ENCODE measurements at places on chromosomes 12 and 14.
A peak's percentile ranks its signal among the peaks of the same experiment; 100 is the strongest.

- no peak for DNase-seq
Measured at GRCh38 chr12:59742841-59743240, 147.0 kb downstream of the SLC16A7 start.

DNA sequence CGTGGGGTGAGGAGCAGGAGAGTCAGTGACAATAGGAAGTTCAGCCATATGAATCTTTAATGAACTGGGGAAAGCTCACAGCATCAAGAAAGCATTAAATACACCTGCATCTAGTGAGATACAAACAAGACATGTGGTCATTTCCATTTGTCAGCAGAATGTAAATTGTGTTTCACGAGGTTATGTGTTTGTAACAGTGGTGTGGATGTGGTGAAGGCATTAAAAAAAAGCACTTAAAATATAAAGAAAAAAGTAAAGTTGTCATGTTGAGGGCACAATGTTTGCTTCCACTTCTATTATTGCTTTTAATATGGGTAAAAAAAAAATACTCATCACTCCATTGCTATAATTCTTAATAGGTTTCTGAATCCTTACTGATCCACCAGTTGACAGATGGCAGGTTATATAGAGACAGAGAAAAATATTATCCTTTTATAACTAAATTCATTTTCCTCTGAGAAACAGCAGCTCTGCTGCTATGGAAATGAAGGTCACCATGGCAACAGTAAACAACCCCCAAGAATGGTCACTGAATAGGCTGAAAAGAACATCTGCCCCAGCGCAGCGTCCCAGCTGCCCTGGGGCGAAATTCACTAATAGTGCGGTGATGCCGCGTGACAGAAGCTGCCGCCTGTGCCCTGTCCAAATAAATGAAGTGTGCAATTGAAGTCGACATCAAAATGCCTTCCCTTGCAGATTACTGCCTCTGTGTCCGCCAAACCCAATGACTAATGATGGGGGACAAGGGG is 226.1 kb downstream of the FOXN3 start:
- DNase-seq = peak; percentile 56

DNA sequence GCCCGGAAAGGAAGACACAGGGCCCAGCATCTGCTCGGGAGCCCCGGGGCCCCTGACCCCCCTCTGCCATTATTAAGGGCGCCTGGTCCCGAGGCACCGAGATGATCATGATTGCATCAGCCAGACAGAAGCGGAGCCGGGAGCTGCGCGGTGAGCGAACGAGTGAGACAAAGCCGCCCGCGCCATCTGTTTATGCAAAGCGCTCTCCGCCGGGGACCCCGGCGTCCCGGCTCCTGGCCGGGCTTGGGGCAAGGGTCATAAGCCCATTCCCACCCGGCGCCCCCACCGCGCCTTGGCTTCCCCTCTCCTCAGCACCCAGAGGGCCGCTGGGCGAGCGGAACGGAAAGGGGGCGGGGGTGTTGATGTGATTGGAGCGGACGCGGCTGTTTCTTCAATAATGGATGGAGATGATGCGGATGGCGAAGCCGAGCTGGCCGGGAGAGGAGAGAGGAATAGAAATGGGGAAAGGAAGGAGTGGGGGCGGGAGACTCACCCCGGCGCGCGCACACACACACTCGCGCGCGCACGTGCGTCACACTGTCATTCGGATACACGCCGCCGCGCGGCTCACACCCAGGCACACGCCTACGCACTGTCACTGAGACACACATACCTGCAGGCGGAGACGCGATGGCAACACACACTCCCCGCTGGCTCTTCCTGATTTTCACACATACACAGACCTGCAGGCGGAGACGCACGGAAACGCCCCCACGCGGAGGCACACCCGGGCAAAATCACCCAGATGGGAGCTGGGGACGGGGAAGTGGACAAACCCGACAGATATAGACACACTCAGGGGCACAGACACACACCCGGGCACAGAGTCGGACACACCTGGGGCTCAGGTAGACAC is 10.7 kb downstream of the STAC3 start:
- peak; percentile 82 for DNase-seq

DNA sequence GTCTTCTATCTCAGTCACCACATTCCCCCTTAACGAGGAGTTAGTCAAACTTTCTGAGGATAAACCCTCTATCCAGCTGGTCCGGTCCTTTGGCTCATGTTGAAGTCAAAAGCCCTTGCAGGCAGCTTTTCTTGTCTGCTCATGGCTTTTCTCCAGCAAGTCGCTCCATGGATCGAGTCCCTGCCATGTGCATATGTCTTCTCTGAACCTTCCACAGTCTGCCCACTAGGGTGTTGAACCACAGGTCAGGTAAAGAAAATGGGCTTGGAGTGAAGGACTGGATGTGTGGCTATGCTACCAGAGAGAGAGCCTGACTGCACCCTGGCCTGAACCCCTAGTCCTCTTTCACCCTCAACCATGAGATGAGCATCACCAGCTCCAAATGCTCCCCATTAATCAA is 22.8 kb downstream of the C14orf132 start:
- no peak for DNase-seq

- DNase-seq = no peak
Measured at GRCh38 chr12:61916831-61917230, 343.4 kb upstream of the USP15 start.

DNA sequence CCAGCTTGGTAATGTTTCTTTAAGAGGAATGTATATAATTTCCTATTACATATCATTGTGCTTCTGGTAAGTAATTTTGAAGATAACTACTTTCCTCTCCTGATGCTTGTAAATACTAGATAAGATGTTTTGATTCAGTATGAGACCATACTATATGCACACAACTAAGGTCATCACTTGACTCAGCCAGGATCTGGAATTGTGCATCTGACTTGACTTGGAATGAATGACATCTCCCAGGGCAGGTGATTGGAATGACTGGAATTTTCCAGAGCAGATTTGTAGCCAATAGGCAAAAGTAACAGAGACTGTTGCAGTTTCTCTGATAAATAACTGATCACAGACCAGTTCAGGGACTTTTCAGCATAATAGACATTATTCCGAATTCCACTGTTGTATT is 11.1 kb downstream of the BEST3 start:
- no peak for DNase-seq

DNA sequence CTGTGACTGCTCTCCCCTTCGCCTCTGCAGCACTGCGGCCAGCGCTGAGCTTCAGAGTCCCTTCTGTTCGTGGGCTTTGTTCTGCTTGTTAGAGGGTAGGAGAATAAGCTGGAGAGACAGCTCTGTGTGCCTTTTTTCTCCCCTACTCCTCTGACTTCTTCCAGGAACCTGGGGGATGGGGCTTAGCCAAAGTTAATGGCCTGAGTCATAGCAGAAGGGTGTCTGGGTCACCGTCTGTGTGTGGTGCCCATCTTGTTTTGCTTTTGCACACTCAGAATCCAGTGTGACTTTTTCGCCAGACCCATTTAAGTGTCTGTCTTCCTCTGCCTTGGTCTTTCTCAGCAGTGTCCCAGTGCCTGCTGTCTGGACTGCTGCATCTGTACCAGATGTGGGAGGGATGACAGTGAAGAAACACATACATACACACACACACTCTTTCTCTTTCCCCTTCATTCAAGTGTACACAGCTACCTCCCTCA is 3.0 kb downstream of the KIF5A start:
- DNase-seq = no peak

- no peak for DNase-seq
Measured at GRCh38 chr14:75549169-75549568, 26.9 kb downstream of the BATF start.

- DNase-seq = no peak
Measured at GRCh38 chr12:52254965-52255751, 19.3 kb upstream of the KRT86 start.

GRCh38 chr14:95442016-95442632 is 74.3 kb downstream of the SYNE3 start:
- DNase-seq = no peak

DNA sequence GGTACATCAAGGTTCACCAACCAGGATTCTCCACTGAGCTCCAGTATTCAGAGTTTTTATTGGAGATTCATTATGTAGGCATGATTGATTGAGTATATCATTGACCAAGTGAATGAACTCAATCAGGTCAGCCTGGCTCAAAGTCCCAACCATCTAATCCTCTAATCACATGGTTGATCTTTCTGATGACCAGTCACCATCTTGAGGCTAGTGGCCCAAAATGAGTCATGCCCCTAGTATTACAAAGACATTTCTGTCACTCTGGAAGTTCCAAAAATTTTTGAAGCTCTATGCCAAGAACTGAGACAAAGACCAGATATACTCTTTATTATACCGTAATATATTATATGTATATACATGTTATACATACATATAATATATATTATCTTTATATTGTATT is 75.9 kb upstream of the ATF7IP start:
- DNase-seq = no peak

Measured in NCI-H2171 (cell line).